Left hindlimb (tissue), 1 donor: ENCODE measurements at places on chromosomes 5 and 9.

DNA sequence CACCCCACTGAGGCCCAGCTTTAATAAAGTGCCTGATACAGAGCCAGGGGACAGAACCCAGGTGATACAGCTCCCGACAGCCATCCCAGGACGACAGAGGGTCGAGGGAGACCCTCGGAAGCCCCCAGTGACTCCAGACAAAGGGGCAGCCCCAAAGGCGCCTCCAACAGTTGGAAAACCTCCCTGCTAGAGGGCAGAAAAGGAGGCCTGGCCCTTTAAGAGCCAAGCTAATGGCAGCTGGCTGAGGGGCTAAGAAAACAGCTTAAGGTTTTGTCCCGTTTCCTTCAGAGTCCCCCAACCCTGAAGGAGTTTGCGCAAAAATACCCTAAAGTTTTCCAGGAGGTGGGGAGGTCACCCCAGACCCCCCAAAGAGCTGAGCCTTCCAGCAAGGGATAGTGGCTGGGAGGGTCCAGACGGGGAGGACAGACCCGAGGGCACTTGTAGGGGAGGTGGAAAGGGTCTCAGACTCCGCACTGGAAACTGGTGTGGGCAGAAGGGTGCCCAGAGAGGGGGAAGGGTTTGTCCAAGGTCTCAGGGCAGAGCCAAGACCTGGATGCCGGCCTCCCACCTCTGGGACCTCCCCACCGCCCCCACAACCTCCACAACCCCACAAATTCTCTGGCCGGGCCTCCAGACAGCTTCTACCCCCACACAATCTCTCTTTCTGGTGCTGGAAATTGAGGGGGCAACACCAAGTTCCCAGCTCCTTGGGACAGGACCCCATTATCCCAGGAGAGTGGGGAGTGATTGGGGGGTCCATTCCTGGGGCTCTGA lies 8.2 kb upstream of the AK1 start:
- DNase-seq, result peak; percentile 17

GRCh38 chr5:168362097-168362885 lies 70.8 kb downstream of the WWC1 start:
- no peak for DNase-seq

- no peak for DNase-seq
Measured at GRCh38 chr9:93306579-93307091, 122.7 kb downstream of the WNK2 start.

- peak; percentile 65 for DNase-seq
Measured at GRCh38 chr9:38088006-38088925, 19.2 kb upstream of the SHB start.

DNA sequence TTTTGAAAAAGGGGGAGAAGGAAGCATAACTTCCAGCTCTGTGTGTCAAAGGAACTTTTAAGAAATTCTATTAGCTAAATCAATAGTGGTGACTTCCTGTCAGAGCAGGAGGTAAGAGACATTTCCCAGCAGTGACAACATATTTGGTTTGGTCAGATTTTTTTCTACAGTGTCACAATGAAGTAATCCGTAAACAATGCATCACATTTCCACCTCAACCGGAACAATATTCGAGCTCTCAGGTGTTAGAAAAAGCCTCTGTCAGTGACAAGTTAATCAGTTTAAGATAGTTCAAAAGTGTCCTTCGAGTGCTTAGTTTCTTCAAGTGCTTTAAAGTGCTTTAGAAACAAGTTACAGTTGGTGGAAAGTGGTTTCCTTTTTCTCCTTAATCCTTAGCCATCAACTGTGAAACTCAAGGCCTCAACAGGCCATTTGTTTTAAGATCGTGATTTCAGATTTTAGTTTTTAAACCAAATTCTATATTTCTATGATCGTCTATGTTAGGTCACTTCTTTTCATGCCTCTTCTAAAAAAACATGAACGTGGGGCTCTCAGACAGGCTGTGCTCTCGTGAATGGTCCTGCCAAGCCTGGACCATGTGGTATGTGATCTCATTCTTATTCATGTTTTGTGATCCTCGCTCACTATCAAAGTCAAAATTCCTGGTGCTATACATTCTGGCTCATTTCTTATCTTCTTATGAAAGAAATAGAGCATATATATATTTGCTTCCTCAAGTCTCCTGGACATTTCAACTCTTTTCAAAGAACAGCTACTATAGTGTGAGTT lies 181.9 kb upstream of the HMHB1 start:
- no peak for DNase-seq

GRCh38 chr9:108687006-108687987 lies 168.5 kb downstream of the ACTL7B start:
- DNase-seq, result no peak

GRCh38 chr5:146447734-146448380 lies 724 bp downstream of the TCERG1 start:
- no peak for DNase-seq

- DNase-seq, result no peak
Measured at GRCh38 chr9:126472948-126473298, 140.8 kb upstream of the LMX1B start.

- DNase-seq, result no peak
Measured at GRCh38 chr5:169549453-169550100, 34.0 kb upstream of the SPDL1 start.

DNA sequence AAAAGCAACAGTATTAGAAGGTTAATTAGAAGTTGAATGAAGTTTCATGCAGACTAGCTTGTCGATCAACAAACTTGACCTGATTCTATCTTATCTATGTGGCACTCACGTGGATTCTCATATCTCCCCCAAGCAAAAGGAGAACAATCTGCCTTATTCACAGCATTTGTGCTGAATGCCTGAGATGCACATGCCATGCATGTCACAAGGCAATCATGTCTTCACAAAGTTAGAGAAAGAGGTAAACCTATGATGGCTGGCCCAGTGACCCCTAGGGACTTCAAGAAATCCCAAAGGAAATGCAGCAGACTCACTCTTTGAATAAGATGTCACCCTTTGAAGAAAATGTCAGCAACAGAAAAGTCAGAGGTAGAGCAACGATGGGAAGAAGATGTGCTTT lies 17.6 kb upstream of the SHOC1 start:
- no peak for DNase-seq

- DNase-seq, result no peak
Measured at GRCh38 chr5:129361441-129362025, 98.6 kb upstream of the ADAMTS19 start.

DNA sequence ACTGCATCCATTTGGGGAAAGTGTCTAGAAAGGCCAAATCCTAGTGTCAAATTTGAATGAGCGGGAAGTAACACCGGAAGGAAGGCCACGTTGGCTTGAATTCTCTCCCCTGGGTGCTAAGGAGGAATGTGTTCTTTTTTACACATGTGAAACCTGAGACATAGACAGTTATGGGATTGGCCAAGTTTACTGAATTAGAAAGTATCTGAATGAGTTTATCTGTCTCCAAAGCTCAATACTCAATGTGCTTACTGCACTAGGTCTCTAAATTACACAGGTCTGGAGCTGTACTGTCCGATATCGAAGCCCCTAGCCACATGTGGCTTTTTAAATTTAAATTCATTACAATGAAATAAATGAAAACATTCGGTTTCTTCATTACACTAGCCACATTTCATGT lies 6.0 kb downstream of the DMRT1 start:
- no peak for DNase-seq

DNA sequence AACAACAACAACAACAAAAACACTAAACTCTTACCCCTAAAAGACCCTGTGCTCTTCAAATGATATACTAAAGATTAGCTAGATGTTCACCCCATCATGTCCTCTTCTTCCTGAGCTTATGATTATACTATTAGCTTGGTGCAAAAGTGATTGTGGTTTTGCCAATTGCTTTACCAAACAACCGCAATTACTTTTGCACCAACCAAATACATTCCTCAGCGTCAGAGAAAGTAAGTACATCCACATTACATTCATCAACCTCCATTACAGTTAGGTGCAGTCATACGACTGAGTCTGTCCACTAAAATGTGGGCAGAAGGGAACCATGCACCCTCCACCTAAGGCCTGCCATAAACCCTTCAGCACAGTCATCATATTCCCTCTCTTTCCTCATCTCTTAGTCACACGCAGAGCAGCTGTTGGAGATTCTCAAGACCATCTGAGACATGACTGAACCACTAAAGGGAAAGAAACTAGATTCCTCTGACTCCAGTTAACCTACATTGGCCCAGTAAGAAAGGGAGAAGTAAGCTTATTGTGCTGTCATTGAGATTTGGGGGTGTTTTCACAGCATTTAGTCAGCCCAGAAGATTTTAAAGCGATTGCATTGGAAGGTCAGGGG lies 181.6 kb upstream of the TLE4 start:
- DNase-seq, result no peak

DNA sequence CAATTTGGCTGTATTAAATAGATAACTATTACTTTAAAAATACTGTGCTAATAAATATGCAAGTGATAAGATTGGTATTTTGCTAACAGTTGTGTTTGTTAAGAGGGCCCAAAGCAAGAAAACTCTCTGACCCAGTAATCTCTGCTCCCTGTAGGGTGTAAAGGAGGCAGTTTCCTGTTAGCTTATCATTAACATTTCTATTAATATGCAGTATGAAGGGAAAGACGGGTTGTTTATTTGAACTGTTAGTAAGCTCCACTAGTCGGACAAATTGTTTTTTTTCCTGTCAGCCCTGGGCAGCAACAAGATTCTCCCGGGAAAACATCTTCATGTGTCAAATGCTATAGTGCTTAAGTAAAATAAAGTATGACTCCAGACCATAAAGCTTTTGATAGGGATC lies 35.6 kb downstream of the ERP44 start:
- DNase-seq, result no peak

- no peak for DNase-seq
Measured at GRCh38 chr5:133396814-133397213, 215.5 kb downstream of the FSTL4 start.

- no peak for DNase-seq
Measured at GRCh38 chr5:60639544-60639943, 60.4 kb downstream of the DEPDC1B start.

DNA sequence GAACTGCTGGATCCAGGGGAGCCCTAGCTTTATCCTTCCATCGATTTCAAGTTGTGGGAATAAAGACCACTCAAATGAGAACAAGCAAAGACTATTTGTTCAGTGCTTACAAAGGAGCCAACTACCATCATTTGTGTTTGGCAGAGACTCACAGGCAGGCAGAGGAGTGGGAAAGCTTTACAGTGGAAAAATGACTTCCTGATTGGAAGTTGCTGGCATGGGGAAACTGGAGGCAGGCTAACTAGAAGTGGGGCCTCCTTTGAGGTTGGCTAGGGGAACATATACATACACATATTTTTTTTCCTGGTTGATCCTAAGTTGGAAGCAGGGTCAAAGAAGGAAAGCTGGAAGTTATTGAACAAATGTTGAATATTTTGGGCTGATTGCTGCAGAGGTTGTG lies 121.7 kb downstream of the ACTBL2 start:
- DNase-seq, result peak; percentile 69

- no peak for DNase-seq
Measured at GRCh38 chr9:91187965-91188344, 173.8 kb downstream of the AUH start.

DNA sequence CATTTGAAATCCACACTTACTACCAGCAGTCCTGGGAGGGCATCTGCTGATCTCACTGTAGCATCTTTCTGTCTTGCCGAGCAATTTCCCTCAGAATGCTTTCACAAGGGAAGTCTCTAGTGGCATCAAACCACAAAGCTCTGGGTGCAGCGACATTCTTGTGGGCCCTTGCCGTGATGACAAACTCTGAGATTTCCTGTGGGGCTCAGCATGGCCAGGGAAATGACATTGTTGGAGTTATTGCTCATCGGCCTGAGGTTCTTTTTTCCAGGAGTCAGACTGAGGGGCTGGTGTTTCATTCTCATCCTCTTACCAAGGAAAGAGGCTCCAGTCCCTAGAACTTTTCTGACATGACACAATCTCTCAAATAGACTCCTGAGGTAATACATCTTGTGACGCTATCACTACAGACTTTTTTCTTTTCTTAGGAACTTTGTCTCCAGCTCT lies 51.4 kb downstream of the PFDN1 start:
- DNase-seq, result no peak

GRCh38 chr9:27701587-27701986 lies 128.3 kb upstream of the C9orf72 start:
- DNase-seq, result peak; percentile 67

DNA sequence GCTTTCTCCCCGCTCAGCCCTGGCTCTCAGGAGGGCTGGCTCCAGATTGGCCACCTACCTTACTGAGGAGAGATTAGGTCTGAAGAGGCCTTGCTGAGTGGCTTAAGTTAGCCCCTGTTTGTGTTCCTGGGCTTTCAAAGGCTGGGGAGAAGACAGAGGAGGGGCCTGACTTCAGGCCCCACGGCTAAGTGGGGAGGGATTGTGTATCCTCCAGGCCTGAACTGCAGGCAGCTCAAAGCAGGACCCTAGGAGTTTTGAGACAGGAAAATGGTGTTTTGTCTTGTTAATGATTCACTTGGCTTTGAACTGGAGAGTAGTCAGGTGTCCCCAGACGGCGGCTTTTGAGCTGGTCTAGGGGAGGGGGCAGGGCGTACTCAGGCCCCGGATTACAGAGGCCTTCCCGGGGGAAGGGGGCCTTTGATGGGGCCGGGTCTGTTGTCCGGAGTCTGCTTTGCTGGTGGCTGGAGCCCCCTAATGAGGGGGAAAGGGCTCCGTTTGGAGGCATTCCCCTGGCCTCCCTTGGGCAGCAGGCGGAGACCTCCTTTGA lies 162.0 kb upstream of the SMIM23 start:
- DNase-seq, result no peak

DNA sequence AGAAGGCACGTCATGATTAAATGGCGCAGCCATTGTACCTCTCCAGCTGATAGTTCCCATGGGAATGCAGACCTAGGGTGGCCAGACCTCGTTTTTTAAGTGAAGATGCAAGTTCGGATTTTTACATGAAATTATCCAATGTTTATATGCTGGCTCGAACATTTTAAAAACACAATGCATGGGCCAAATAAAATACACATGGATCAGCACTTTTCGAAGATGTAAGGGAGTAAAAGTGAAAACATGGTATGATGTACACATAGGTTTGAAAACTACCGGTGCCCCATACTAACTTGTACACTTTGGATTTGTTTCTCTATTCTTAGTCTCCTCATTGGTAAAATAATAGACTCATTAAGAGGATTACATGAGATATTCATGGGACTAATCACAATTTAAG lies 412.5 kb upstream of the CCNG1 start:
- DNase-seq, result no peak

GRCh38 chr9:95852059-95853032 lies 23.1 kb upstream of the ERCC6L2 start:
- DNase-seq, result no peak

GRCh38 chr5:145906401-145906800 lies 30.0 kb upstream of the SH3RF2 start:
- no peak for DNase-seq

DNA sequence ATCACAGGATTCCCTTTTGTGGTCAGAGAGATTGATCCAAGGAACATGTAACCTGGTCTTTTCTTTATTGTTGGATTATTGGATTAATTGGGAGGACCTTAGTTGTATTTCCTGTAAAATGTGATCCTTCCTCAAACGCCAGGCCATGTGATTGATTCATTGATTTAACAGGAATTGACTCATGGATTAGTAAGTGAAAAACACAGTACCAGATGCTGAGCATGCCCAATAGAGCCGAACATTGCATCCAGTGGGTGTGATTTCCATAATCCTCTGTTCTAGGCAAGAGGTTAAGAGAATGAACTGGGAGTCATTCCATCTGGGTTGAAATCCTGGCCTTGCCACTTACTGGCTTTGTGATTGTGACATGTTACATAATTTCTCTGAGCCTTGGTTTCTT lies 522.3 kb downstream of the MAT2B start:
- DNase-seq, result no peak

- DNase-seq, result no peak
Measured at GRCh38 chr9:129182625-129183494, 4.8 kb upstream of the IER5L start.
